ENCODE measurements at places on chromosomes 11 and 22. TPM values are rescaled to one million over a fixed set of nuclear protein-coding genes. Genes with fewer than 3 reads are reported as not detected.

DNA sequence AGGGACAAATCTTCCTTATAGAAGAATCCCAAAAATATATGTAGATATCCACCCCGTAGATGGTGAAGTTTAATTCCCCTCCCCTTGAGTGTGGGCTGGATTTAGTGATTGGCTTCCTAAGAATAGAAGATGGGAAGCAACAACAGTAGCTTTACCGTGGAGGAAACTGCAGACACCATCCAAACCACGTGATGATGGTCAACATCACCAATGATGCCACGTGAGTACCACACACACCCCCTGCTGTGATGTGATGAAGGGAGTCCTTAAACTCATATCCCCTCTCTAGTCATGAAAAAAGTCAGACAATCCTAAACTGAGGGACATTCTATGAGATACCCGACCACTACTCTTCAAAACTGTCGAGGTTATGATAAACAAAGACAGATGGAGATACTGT lies 76.4 kb upstream of the SLC22A12 start:
- no peak for DNase-seq

DNA sequence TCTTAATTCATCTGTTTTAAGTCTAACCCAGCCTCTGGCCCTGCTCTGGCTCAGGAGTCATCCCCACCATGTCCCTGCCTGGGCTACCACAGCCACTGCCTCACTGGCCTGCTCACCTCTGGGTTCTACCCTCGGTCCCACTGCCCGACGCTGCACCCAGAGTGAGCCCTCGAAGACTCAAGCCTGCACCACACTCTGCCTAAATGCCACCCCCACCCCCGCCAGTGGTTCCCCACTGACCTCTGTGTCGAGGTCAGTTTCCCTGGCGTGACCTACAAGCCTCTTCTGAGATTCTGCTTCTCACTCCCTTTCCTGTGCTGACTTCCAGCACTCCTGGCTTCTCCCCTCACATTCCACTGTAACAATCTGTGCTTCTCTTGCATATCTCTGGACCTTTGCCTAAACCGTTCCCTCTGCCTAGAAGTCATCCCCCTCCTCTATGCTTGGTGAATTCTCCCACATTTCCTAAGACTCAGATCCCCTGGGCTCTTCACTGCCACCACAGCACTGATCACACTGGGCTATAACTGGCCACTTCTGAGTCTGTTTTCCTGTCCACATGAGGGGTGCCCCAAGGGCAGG lies 12.5 kb upstream of the PDE2A start:
- DNase-seq: no peak

DNA sequence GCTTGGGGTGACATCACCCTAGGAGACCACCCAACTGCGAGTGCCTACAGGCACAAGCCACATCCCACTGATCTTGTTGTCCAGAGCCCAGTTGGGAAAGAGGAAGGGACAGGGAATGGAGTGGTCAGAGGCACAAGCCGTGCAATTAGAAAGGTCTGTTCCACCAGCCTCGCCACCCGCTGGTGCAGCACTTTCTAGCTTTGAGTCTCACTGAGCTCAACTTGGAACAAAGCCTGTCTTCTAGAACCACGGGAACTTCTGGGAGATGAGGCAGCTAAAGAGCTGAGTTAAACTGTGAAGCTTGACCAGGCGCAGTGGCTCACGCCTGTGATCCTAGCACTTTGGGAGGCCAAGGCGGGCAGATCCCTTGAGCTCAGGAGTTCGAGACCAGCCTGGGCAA lies 29.3 kb downstream of the TPBGL start:
- DNase-seq: no peak

DNA sequence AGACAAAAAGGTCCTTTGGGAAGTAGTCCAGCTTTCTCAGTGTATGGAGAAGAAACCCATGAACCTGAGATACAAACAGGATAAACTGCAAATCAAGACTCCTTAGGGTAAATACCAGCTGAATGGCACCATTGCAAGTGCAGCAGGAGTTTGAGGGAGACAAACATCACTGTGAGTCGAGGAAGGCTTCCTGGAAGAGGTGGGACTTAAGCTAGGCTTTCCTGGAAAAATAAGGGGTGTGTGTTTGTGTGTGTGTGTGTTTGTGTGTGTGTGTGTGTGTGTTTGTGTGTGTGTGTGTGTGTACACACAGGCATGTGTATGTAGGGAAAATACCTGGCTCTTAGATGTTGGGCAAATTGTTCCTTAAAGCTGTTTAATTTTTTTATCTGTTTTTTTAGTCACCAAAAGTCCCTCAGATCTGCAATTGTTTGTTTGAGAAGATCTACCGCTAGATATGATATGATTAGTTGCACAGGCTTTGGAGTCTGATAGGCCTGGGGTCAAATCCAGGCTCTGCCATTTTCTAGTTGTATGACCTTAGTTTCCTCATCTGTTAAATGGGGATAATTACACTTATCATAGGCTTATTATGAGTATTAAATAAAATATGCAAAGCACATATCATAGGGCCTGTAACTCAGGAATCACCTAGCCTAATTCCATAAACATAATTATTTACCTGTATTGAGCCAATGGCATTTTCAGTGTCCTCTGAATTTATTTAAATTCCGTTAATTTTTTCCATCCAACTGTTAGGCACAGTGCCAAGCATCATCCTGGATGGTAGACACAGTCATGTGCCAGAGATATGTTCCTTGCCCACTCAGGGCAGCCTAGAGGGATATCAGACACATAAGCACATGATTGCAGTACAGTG lies 85.6 kb upstream of the EED start:
- no peak for DNase-seq

- no peak for DNase-seq
Observed at GRCh38 chr22:34608540-34609115, 457.3 kb upstream of the ISX start.

DNA sequence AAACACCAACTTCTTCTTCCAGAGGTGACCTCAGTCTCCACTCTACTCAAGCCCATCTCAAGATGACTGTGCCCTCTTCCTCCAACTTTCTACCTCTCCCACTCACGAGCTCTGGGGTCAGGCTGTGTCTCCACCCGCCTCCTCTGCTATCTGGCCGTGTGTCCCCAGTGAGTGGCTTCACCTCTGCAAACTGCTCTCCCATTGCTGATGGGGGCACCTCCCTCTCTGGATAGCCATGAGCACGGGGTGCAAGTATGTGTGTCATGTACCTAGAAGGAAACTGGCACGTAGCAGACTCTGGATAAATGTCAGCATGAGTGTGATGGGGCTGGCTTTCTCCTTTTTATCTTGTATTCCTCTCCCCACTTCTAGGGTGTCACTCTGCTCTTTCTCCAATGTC lies 18.3 kb upstream of the RAC2 start:
- no peak for DNase-seq

ROBO4 gene
- 43.3 TPM for polyA plus RNA-seq

GRCh38 chr11:2561696-2562581 lies 117.1 kb downstream of the KCNQ1 start:
- DNase-seq: no peak

DNA sequence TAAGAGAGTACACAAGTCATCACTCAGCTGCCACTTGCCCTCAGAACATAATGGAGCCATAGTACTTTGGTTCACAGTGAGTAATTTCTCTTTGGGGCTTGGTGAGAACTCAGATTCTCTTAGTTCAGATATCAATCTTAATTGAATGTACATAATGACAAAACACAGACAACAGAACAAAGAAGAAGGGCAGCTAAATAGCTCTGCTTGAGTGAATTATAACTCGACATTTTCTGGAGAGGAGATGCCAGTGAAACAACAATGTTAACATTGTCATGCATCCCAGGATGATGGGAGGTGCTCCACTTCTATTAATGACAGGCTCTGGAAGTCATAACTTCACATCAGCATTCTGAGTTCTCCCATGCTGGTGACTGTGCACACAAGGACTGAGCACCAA lies 508.1 kb downstream of the TMEM135 start:
- DNase-seq: no peak

- DNase-seq: no peak
Observed at GRCh38 chr11:65260756-65261590, 789 bp upstream of the POLA2 start.

OR52N1 gene
- not detected for polyA plus RNA-seq

DNA sequence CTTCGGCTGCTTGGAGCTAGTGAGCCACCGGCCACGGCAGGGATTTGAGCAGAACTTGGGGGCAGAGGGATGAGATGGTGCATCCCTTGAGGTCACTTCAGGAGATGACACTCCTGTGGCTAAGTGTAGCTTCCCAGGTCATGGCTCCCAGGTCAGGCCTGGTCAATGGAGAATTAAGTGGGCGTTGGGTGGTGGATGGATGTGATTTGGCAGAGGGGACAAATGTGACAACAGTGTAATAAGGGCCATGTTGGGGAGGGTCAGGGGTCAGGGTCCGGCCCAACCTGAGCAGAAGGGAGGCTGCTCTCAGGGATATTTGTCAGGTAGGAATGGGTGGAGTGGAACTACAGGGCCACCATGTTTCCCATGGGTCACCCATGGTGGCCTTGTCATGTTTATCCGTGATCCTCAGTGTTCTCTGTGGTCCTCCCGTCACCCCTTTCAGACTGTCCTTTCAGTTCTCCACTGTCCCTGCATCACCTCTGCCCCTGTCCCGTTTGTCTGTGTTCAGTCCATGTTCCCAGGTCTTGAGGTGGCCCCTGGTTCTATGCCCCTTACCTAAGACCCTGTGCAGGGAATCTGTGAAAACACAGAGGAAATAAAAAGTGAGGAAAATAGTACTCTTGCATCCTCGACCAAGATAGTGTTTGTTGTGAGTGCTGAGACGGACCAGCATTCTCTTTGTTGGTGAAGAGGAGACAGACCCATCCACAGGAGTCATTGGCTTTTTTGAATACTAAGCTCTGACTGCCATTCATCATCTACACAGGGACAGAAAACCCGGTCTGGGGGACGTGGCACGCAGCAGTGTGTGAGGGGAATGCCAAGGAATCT lies 6.1 kb downstream of the SLC25A1 start:
- DNase-seq: no peak

OR5B21 gene
- polyA plus RNA-seq: not detected

GRCh38 chr11:45889555-45889954 lies 4.1 kb downstream of the MAPK8IP1 start:
- DNase-seq: no peak

GAS2 gene
- 6.0 TPM for polyA plus RNA-seq

PHF21B gene
- 0.28 TPM for polyA plus RNA-seq

GRCh38 chr22:17375914-17376614 lies 6.8 kb downstream of the CECR2 start:
- no peak for DNase-seq

- no peak for DNase-seq
Observed at GRCh38 chr22:45235101-45235777, 5.5 kb downstream of the KIAA0930 start.

- no peak for DNase-seq
Observed at GRCh38 chr11:10678101-10678500, 15.5 kb downstream of the IRAG1 start.

DNA sequence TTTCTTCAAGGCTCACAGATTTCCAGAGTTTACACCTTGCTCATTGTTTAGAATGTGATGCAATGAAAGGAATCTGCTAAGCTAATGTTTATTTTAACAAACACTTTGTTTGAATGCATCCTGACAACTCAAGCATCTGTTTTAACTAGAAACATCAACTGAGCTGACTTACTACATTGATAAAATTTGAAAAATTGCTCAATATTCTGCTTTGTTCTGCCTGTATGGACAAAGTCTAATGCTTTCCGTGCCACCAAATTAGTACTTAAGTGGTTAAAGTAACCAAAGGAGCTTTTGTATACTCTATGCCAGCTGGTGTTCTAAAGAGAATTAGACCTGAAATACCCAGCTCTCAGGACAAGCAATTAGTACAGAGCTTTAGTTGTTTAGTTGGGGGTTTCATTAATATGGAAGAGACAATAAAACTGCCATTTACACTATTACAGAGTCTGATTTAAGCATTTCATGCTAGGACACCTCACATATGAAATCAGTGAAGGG lies 105.2 kb downstream of the MAML2 start:
- DNase-seq: no peak

LINC01488 gene
- polyA plus RNA-seq: 0.06 TPM

DNA sequence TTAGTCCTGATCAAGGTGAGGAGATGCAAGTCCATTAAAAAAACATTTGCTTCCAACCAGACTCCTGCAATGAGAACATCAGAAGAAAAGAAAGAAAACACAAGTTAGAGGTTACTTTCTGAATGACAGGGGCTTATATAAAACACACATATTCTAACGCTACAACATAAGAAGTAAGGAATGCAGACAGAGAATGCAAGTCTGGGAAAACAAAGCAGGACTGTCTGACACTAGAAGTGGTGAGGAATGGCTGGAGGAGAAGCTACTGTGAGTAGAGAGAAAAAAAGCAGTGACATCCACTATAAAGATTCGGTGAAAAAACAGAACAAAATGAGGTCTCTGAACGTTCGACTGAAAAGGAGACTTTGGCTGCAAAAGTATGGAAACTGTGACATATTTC lies 12.3 kb downstream of the TMEM216 start:
- no peak for DNase-seq

GRCh38 chr22:46021577-46021976 lies 44.6 kb upstream of the WNT7B start:
- DNase-seq: no peak

ART5 gene
- polyA plus RNA-seq: 4.1 TPM

- peak; percentile 22 for DNase-seq
Observed at GRCh38 chr22:17665854-17666253, 27.3 kb downstream of the BCL2L13 start.

APOA5 gene
- polyA plus RNA-seq: not detected

DNA sequence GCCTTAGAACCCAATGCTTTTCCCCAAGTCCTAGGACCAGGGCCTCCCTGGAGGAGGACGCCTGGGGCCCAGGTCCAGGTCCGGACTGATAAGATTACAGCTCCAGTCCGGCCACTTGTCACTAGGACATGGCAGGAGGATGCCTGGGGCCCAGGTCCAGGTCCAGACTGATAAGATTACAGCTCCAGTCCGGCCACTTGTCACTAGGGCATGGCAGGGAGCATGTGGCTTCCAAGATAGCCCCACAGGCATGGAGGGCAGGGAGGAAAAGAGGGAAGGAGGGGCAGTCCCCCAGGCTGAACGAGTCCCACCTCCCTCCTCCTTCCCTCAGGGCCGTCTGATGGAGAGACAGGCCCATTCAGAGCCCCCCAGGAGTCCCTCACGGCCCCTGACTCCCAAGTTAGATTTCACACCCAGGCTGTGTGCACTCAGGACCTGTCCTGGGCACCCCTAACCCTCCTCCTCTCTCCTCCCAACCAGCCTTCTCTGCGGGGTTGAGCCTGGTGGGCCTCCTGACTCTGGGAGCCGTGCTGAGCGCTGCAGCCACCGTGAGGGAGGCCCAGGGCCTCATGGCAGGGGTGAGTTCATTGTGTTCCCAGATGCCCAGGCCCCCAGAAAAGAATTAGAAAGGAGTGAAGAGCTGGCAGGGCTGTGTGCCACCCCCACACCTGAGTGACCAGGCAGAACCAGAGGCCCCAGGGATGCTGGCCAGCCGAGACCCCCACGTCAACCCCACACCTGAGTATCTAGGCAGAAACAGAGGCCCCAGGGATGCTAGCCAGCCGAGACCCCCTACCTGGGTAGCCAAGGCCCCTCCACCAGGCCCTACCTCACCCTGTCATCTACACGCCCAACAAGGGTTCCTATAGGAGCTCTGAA lies 2.1 kb downstream of the TSPAN32 start:
- no peak for DNase-seq
